ENCODE measurements at places on chromosomes 13 and 19.

DNA sequence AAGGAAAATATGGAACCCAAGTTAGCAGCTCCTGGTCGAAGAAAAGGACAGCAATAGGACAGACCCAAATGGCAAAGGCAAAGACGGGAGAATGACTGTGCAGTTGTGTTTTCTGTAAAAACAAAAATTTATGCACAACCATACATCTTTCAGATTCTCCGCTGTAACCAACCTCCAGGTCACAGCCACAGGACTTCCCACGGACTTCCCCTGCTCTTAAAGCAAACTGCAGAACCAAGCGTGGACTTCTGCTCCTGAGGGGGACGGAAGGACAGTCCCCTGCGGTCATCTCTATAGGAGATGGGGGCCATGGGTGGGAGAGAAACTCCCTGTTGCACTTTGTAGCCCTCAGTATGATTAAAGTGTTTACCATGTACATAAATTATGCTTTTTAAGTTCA, 2.5 kb downstream of the GRTP1 start:
- DNase-seq: no peak

DNA sequence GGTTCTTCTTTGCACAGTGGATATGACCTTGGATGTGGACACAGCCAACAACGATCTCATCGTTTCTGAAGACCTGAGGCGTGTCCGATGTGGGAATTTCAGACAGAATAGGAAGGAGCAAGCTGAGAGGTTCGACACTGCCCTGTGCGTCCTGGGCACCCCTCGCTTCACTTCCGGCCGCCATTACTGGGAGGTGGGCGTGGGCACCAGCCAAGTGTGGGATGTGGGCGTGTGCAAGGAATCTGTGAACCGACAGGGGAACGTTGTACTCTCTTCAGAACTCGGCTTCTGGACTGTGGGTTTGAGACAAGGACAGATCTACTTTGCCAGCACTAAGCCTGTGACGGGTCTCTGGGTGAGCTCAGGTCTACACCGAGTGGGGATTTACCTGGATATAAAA, 9.4 kb downstream of the RFPL4AL1 start:
- DNase-seq: no peak

DNA sequence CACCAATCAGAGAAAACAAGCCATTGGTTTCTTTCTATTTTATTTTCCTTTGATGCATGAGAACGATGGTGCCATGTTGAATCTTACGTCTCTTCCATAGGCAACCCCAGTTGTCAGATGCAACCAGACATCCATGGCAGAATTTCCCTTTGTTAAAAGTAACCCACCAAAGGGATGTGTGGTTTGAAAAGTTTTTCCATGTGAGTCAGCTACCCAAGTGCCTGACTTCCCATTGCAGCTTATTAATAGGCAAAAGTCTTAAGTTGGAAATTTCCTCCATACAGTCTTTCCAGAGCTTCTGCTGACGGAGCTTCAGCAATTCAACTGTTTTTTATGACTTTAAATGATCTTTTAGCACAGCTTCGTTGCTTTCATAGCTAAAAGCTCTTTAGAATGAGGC, 73.8 kb upstream of the FAM216B start:
- no peak for DNase-seq

GRCh38 chr13:110119935-110120905, 186.7 kb downstream of the COL4A1 start:
- DNase-seq: no peak

DNA sequence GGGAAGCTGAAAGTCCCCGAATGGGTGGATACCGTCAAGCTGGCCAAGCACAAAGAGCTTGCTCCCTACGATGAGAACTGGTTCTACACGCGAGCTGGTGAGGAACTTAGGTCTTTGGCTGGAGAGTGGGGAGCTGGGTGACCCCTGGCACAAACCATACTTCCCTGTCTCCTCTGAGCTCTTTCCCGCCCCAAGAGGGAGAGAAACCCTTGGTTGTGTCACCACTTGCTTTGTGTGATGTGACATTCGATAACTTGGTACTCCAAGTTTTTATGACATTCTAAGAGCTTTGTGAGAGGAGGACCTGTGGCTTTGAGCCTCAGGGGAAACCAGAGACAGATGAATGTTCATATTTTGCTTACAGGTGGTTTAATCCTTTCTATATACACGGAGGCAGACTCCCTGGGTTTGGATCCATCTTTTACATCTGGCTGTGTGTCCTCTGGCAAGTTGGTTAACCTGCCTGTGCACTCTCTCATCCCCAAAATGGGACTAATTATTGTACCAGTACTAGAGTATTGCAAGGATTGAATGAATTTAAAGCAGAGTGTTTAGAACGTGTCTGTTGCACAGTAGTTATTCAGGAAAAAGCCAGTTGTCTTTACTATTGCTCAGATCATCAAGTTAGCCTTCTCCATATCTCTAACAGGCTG, 1.2 kb downstream of the RPS19 start:
- DNase-seq: no peak

- DNase-seq: no peak
Measured at GRCh38 chr19:51018745-51019543, 565 bp downstream of the KLK10 start.

DNA sequence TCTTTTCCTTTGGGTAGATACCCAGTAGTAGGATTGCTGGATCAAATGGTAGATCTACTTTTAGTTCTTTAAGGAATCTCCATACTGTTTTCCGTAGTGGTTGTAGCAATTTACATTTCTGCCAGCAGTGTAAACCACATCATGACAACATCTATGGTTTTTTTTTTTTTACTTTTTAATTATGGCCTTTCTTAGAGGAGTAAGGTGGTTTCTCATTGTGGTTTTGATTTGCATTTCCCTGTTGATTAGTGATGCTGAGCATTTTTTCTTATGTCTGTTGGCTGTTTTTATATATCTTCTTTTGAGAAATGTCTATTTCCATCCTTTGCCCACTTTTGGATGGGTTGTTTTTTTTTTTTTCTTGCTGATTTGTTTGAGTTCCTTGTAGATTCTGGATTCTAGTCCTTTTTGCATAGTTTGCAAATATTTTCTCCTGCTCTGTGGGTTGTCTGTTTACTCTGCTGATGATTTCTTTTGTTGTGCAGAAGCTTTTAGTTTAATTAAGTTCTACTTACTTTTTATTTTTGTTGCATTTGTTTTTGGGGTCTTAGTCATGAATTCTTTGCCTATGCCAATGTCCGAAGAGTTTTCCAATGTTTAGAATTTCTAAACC, 38.8 kb downstream of the TDRD3 start:
- no peak for DNase-seq

DNA sequence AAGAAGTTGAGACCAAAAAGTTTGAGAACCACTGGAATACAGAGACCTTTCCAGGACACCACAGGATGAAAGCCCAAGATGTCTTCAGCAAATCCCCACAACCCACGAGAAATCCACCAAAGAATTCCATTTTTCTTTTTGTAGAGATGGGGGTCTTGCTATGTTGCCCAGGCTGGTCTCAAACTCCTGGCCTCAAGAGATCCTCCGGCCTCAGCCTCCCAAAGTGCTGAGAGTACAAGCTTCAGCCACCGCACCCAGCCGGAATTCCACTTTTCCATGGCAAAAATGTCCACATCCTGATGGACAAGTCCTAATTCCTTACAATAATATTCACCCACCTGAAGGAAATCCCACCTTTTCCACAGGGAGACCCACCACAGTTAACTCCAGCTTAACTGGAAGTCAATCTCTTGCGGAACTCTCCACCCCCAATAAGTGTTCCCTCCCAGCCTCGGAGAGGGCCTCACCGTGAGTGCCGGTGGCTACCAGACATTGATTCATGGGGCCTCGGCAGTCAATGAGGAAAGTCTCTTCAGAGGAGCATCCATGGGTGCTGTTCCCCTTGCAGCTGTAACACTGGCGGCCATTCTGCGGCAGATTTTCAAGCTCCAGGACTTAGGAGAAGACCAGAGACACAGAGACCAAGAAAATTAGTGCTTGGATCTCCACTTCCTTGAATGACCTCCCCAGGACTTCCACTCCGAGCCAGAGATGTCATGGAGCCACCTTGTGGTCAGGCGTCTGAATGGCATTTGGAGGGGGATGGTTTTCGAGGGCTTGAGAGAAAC, 12.3 kb upstream of the CADM4 start:
- DNase-seq: no peak

DNA sequence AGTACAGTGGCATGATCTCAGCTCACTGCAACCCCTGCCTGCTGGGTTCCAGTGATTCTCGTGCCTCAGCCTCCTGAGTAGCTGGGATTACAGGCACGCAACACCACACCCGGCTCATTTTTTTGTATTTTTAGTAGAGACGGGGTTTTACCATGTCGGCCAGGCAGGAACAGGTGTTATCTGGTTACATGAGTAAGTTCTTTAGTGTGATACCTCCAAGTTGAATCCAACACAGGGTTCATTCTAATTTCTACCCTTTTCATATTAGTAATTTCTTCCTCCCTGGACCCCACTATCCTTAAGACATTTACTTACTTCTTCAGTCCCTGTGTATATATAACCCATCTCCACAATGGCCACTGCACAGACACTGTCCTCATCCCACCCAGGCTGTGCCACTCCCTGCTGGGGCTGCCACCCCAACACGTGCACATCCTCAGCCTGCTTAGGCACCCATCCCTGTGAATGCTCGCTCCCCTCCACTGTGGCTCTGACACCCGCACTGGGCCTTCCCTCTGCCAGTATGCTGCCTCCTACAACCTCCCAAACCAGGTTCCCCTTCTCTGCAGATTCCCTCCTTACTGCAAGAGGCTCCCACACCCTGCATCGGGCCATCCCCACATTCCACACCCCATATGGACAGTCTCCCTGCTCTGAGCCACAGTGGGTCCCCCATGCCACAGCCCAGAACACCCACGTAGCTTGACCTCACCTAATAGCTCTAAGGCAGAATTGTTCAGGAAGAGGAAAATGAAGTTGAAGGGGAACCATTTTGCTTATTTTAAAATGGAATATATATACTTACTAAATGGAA, 147.1 kb downstream of the TBC1D4 start:
- DNase-seq: no peak

DNA sequence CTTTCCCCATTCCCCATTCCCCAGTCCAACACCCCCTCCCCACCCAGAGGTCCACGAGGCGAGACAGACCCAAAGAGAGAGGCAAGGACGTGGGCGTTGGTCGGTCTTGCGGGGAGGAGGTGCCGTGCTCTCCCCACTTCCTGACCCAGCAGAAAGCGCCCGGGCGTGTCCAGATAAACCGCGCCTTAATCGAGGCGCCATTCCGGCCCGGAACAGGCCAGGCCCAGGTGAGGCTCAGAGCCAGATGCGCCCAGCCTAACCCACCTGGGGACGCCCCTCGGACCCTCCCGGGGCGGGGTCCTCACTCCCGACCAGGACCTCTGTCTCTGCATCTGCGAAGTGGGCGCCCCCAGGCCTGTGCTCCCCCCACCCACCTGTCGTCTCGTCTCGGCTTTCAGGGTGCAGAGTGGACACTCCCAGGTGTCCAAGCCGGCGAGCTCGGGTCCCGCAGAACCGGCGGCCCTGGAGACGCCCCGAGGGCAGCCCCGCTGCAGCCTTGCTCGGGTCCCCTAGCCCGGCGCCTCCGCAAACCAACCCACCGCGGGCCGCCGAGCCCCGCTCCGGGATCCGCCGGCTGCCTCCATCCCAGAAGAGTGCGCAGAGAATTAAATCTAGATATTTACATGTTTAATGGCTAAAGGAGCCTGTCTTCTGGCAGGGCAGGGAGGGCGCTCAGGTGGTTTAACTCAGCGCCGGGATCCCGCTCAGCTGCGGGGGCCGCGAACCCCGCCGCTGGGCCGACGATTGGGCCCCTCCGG, 5.0 kb upstream of the ONECUT3 start:
- no peak for DNase-seq

DNA sequence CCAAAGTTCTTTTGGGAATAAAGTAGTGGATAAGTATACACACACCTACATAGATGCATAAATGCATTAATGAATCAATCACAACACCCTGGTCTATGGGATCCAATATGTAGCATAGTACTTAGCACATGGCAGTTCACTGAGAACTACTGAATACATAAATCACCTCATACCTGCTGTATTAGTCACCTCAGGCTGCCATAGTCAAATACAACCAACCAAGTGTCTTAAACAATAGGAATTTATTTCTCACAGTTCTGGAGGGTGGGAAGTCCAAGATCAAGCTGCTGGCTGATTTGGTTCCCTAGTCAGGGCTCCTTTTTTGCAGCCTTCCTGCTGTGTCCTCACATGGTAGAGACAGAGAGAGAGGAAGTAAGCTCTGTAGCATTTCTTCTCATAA, 228.2 kb downstream of the NHLRC3 start:
- DNase-seq: no peak

- DNase-seq: peak; percentile 99
Measured at GRCh38 chr13:48532506-48533499, at the start of gene RCBTB2. RCBTB2 (minus strand) TSS chr13:48533080; CDS start chr13:48521939, 11,141 bp downstream.

- DNase-seq: no peak
Measured at GRCh38 chr13:27401210-27401609, 23.2 kb upstream of the GTF3A start.

GRCh38 chr13:66430728-66431127, 799.4 kb downstream of the PCDH9 start:
- no peak for DNase-seq

DNA sequence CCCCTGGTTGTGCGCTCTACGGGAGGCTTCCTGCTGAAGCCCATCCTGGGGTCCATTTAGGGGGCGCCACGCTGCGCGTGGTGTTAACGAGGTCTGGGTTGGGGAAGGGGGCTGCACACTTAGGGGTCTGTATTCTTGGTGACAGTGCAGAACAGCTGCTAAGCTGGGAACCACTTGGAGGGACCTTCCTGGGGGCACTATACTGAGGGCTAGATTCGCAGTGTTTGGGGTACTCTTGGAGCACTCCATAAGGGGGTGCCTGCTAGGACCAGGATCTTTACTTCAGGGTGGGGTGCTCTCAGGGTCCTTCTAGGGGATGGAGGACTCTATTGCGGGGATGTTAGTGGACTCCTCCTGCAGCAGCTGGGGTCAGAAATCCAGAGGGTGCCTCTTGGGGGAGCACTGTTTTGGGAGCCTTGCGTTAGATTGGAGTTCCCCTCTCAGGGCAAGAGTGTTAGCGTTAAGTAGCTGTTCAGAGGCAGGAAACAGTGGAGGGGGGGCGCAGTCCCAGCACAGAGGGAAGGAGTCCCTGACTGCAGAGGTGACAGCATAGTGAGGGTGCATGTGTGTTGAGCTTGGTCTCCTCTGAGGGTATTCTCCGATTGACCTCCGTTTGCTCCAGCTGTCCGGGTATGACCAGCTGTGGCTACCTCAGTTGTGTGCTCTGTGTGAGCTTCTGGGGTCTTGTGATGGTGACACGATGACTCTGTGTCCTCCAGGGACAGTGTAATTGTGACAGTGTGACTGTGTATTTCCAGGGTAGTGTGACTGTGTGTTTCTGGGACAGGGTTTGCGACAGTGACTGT, 1.1 kb downstream of the PDE4A start:
- DNase-seq: no peak
